Activated effector memory CD4-positive, alpha-beta T cell treated with anti-CD3 and anti-CD28 coated beads, Interleukin-2, amount 50 U/mL, for 16 hours (primary cell): ENCODE measurements at places on chromosomes 3 and 15.

GRCh38 chr3:124260206-124260915 is 268.4 kb upstream of the ROPN1 start:
- DNase-seq = no peak

GRCh38 chr3:180804916-180805315 is 107.6 kb upstream of the FXR1 start:
- DNase-seq = no peak

- DNase-seq = peak; percentile 87
Observed at GRCh38 chr3:184354121-184354728, 7.2 kb downstream of the CLCN2 start.

- DNase-seq = no peak
Observed at GRCh38 chr3:22988566-22988965, 214.6 kb upstream of the UBE2E2 start.

- no peak for DNase-seq
Observed at GRCh38 chr15:70976851-70977250, 84.2 kb downstream of the LRRC49 start.

GRCh38 chr15:64045774-64046420 is 388 bp downstream of the DAPK2 start:
- DNase-seq = peak; percentile 57
